ENCODE measurements at places on chromosomes 5 and 9.
A peak's percentile ranks its signal among the peaks of the same experiment; 100 is the strongest.

DNA sequence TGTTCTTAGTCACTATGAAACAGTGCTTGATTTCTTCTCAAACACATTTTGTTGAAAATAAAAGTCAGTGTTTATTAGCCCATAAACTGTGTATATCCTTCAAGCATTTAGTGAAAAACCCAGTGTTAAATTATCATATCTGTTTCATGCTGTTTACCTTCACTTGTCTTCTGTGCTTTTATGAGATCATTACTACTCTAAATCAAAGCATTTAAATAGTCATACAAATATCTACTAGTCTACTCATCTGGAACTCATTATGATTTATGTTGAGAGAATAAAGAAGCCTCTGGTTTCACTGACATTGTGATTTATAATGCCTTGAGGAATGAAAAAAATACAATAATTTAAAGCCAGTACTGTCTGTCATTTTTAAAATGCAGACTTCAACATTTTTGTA, 366.5 kb downstream of the SLCO4C1 start:
- DNase-seq, result no peak

DNA sequence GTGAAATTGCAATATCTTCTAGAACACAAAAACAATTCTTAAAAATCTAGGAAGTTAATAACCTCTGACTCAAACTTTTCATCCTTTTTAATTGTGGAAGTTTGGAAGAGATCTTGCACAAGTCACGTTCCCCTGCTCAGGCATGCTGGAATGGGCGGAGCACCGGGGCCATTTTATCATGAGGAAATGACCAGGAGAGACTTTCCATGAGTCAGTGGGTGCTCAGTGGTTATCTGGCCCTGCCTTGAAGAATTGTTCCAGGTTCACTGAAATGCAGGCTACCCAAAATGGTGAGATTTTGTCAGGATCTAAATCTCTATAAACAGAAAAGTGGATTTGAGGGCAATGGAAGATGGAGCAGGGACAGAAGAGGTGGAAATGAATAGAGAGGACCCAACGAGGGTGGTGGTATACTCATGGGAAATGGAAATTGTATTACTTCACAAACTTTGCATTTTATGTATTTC, 61.2 kb downstream of the FYB1 start:
- peak; percentile 77 for DNase-seq

DNA sequence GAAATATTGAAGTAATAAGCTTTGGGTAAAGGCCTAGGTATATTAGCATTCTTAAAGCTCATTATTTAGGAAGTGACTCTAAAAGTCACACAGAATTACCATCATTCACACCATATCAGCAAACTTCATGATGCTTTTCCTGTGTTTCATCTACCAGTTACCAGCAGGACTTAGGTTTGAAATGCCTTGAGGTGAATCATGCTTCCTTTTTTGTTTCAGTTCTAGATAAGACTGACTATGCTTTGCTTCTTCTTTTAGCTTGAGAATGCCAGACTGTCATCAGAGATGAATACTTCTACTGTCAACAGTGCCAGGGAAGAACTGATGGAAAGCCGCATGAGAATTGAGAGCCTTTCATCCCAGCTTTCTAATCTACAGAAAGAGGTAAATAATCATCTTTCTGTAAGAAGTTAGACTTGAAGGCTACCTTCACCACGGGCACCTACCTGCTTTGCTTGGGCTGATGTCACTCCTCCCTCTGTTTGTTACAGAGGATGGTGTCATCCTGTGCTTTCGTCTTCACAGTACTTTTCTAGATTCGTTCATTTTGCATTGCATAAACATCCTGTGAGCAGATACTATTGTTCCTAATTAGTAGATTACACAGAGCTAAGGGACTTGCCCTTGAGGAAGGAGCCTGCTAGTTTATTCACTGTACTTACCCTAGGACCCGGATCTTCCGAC, 34.7 kb downstream of the LMNB1 start:
- DNase-seq, result peak; percentile 91

DNA sequence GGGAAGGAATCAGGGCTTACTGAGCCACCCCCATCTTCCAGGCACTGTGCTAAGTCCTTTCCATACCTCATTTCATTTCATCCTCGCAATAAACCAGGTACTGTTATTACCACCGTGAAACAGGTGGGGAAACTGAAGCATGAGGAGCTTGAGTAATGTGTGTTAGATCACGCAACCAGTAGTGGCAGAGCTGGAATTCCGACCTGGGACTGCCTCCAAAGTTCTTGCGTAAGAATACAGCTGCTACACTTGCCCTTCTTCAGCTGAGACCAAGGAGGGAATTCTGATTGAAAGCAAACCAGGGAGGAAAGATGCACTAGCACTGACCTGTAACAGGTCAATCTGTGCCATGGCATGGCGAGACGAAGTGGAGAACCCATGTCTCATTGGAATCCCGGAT, 113.4 kb upstream of the MSX2 start:
- DNase-seq, result no peak

- no peak for DNase-seq
These were observed 2.8 kb downstream of the PDGFRB start for GRCh38 chr5:150152636-150153462.

GRCh38 chr9:92964607-92965060, 17.3 kb downstream of the FGD3 start:
- DNase-seq, result no peak

DNA sequence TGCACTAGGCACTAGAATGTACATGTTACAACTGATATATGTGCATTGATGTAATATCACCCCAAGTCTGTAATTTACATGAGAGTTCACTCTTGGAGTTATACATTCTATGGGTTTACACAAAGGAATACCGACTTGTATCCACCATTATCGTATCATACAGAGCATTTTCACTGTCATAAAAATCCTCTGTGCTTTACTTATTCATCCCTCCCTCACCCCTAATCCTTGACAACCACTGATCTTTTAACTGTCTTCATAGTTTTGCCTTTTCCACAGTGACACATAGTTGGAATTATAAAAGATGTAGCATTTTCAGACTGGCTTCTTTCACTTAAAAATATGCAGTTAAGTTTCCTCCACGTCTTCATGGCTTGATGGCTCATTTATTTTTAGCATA, 11.1 kb upstream of the RFK start:
- DNase-seq, result no peak

DNA sequence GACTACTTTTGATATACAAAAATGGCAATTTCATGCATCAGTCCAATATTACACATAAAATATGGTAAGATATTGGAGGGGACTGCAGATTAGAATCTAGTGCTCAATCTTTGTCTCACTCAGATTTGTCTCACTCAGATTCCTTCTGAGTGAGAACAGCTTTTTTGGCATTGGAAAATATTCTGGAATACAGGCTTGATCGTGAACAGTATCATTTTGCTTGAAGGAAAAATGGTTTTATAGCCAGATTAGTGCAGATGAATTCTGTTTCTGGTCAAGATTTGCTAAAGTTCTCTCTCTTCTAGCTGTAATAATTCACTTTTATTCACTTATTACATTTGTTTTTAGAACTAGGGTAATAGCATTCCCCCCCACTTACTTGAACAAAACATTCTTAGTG, 51.2 kb downstream of the MAN2A1 start:
- no peak for DNase-seq

All from inflammatory macrophage treated with lipopolysaccharide for 4 hours (primary cell).